ENCODE measurements at places on chromosomes 1 and 21.

DNA sequence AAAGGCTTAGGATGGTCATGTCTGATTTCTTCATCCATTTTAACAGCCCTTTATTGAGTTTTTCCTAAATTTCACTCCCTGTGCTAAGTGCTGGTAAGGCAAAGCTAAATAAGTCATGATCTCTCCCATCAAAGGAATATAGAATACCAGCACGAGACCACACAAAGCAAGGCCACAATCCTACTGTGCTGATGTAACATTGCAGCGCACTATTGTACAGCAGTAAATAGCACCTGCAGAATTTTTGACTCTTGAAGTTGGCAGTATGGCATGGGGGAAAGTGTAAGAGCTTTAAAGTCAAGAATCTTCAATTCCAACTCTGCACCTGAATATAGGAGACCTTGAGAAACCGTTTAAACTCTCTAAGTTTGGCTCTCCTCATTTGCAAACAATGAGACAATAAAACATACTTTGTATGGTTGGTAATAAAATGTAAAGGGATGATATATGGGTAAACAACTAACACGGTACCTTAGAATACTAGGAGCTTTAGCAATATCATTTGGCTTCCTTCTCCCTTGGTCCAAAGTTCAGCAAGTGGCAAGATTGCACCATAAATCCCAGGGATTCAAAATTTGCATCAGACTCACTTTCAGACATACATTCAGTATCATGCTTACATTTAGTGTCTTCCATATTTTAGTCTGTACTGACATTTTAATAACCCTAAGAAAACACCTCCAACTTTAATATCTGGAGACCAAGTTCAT lies 132.9 kb upstream of the PRDX6 start:
- no peak for DNase-seq

- DNase-seq: no peak
Observed at GRCh38 chr1:55141295-55141893, 73.8 kb downstream of the USP24 start.

- DNase-seq: peak; percentile 39
Observed at GRCh38 chr1:54798769-54799641, 2.1 kb downstream of the TTC22 start.

GRCh38 chr1:200328379-200328778 lies 81.5 kb downstream of the ZNF281 start:
- no peak for DNase-seq

GRCh38 chr1:159705904-159706256 lies 8.5 kb downstream of the CRP start:
- DNase-seq: no peak

- no peak for DNase-seq
Observed at GRCh38 chr1:94022471-94023189, 98.3 kb downstream of the ABCA4 start.
